SW480 (cell line): ENCODE measurements at places on chromosomes 1 and 21.

GRCh38 chr1:157399343-157399983, 152.9 kb downstream of the FCRL5 start:
- DNase-seq, result no peak

- no peak for DNase-seq
These were observed 3.5 kb upstream of the COA6 start for GRCh38 chr1:234369784-234370183.

- no peak for DNase-seq
These were observed 17.4 kb downstream of the TNFRSF1B start for GRCh38 chr1:12184008-12184681.

- no peak for DNase-seq
These were observed 17.1 kb downstream of the RPAP2 start for GRCh38 chr1:92315766-92316599.

GRCh38 chr1:177411381-177411780, 240.6 kb downstream of the BRINP2 start:
- no peak for DNase-seq

GRCh38 chr1:38667626-38668025, 191.9 kb downstream of the RRAGC start:
- no peak for DNase-seq

GRCh38 chr1:186325239-186325638, 49.8 kb downstream of the TPR start:
- peak; percentile 6 for DNase-seq

GRCh38 chr21:8992731-8993174, 1528.6 kb upstream of the TPTE start:
- DNase-seq, result peak; percentile 94

DNA sequence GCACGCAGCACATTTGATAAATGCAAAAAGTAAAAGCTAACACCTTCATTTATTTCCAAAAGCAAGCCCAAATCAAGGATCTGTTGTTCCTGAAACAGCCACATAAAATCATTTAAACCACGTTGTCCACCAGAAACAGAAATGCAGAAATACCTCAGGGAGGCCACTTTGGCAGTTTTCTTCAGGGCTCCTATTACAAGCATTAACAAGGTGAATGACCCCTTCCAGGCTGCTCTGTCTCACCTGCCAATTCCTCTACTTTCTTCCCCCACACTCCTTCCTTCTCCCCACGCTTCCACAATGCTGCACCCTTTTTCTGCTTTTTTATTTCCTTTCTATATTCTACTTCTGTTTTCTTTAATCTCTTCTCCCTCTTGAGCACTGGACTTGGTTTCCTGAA, 55.0 kb upstream of the PTGFRN start:
- DNase-seq, result no peak

DNA sequence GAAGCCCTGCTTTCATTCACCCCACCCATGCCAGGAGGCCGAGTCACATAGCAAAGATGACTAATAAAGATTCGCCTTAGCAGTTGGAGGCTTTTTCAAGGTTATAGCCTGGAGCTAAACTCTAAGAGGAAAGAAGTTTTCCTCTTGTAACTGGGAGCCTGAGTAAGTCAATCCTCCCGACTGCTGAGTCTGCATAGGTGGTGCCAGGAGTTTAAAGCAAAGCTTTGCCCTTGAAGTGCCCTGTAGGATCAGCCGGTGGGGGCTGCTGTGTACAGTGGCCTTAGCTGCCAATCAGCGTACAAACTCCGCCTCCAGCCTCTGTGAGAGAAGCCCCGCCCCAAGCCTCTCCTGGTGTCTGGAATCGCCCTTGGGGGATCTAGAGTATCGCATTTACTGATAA, 147.5 kb upstream of the SPATA6 start:
- peak; percentile 2 for DNase-seq

- DNase-seq, result peak; percentile 46
These were observed 9.2 kb upstream of the TTC22 start for GRCh38 chr1:54810153-54810942.

GRCh38 chr1:61523893-61524605, 200.9 kb downstream of the TM2D1 start:
- no peak for DNase-seq

- DNase-seq, result no peak
These were observed 79.3 kb upstream of the DSCAM start for GRCh38 chr21:40926238-40926637.

DNA sequence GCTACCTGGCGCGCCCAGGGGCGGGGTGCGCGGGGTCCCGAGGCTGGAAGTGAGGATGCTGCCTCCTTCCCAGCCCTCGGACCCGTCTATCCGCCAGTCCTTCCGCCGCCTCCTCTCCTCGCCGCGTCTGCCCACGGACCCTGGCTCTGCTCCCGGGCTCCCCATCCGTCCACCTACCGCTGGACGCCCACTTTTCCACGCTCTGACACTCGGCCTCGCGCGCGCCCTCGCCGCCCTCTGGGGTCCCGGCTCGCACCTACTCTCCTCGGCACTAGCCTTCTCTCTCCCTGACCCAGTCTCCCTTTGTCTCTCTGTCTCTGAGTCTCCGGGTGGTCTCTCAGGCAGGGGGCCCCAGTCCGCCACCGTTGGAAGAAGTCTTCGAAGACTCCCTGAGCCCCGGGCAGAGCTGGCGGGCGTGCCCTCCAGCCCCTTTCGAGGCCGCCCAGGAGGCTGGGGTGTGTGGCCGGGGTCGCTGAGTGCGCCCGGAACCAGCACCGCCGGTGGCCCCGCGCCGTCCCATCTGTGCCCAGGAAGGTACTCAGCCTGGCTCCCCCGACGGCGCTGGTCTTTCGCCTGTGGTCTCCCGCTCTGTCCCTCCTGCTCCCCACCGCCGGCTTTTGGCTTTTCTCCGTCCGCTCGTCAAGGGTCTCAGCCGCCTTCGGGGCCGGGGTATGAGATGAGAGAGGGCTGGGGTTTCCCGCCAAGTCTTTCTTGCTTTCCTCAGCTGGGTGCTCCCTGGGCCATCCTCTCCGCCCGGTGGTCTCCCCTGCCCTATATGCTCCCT, 610 bp downstream of the DRAXIN start:
- DNase-seq, result no peak

DNA sequence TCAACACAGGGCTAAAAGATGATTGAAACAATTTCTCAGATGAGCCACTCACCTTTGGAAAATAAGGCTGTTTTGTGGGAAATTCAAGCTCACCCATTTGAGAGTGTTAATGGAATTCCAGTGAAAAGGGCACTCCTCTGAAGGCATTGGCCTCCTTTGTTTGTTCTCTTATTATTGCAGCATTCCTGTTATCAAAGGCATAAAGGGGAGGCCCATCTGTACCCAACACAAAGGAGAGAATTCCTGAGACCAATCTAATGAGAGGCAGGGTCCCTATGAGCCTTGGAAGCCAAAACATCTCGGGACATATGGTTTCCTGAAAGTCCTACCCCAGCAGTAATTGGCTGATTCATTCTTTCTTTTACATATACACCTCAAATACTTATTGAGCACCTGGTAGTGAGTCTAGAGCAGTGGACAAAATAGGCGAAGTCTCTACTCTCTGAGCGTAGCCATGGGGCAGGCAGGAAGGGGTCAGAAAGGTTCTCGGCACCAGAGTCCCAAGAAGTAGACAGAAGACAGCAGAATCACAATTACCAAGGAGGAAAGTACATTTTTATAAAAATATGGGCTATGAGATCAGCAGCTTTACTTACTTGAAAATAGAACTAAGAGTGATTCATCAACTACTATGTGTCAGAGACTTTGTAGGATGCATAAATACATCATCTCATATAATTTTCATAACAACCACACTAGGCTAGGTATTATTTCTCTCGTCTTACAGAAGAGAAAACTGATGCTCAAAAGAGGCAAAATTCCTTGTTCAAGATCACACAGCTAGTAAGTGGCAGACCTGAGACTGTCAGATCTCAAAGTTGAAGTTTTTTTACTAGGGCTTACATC, 218.7 kb downstream of the DAB1 start:
- DNase-seq, result no peak

- no peak for DNase-seq
These were observed 373.9 kb downstream of the VAV3 start for GRCh38 chr1:107590900-107591622.

- no peak for DNase-seq
These were observed 2.6 kb downstream of the CTSE start for GRCh38 chr1:206021008-206021625.

DNA sequence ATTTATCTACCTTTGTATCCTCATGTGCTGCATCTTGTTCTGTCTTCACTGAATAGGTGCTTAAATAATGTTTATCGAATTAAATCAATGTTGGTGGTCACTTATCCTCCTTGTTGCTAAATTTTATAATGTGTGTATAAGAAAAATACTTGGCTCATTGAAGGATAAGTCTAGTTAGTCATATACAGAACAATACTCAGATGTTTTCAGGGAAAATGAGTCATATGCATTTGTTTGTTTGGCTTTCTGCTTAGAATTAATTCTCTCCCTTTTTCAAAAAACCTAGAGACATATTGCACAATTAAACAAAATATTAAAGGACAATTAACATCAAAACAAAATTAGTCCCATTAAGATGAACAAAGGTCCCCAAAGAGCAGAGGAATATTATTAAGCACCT, 89.0 kb downstream of the UBE2U start:
- DNase-seq, result no peak

- DNase-seq, result no peak
These were observed 43.7 kb downstream of the ADARB1 start for GRCh38 chr21:45118099-45118498.

DNA sequence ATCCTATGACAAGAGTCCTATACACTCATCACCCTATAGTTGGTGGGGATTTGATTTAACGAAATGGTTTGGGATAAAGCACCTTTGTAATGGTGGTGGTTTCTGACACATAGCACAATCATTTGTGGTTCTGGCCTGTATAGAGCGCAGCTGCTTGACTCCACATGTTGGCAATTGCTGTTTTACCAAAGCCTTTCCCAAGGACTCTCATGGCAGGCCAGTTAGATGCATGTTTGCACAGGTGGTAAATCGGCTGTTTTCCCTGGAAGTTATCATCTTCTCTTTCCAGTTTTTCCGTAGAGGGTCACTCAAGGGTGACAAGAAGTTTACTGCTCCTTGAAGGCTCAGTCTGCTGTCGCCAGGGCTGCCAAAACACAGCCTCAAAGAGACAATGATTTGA, 17.1 kb upstream of the XPR1 start:
- peak; percentile 6 for DNase-seq

GRCh38 chr1:104092698-104093097, 343.0 kb downstream of the AMY1C start:
- no peak for DNase-seq

- DNase-seq, result no peak
These were observed 53.4 kb downstream of the RPS6KA1 start for GRCh38 chr1:26582836-26583460.

DNA sequence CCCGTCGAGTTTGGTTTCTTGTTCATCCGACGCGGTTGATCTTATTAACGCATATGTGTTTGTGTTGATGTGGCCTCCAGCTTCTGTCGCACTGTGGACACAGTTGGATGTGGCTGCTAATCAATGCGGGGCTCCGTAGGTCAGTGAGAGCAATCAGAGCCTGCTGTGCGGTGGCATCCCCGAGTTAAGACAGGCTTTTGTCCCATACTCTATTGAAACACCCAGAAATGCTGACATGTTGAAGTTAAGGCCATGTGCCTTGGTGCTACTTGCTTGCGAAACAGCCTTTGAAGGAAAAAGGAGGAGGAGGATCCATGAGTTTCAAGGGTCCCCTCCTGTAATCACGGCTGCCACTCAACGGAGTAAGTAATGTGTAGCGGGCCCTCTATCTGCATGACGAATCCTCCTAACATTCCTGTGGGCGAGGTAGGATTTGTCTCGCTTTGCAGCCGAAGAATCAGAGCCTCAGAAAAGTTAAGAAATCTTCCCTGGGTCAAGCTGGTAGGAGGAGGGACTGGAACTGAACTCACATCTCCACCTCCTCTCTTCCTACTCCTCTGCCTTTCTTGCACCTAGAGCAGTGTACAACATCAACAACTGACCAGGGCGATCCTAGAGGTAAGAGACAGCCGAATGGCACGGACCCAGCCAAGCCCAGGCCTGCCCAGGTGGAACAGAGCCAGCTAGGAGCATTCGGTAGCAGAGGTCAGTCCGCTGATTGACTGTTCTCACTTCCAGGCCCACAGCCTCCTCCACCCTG, 19.5 kb downstream of the PDE9A start:
- DNase-seq, result peak; percentile 59

DNA sequence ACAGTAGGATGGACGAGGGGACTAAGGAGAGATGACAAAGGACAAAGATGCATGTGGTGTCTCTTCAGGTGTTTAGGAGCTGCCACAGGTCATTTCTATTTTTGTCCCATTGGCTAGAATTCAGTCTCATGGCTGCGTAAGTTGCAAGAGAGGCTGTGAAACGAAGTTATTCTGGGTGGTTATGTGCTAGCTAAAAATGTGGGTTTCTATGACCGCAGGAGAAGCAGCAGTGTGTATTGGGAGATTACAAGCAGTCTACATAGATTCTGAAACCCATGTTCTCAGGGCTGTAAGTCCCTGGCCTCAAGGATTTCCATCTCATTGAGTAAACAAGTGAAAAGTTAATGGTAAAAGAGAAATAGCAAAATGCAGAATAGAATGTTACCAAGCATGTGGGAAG, 110.7 kb downstream of the SPATA46 start:
- no peak for DNase-seq

DNA sequence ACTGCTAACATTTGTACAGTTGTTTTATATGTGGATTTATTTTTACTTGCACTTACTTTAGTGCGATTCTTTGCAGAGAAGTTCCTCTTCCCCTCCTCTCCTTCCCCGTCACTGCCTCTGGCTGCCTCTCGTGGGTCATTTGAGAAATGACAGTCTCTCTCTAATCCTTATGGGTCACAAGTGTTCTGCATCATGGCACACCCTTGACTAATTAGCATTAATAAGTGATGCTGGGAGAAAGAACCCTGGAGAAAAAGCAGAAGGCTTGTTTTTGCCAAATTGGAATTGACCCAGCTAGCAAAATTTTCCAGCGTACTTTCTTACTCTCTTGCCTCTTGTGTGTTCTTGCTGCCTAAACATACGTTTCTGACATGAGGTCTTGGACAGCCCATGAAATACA, 301.2 kb downstream of the DUSP10 start:
- DNase-seq, result no peak

GRCh38 chr21:21039624-21040170, 41.5 kb downstream of the NCAM2 start:
- no peak for DNase-seq

GRCh38 chr1:27856561-27857343, 15.6 kb upstream of the THEMIS2 start:
- DNase-seq, result no peak

- peak; percentile 62 for DNase-seq
These were observed 108.3 kb upstream of the USH2A start for GRCh38 chr1:216531263-216532239.

- DNase-seq, result no peak
These were observed 215.0 kb downstream of the DAB1 start for GRCh38 chr1:57208741-57209302.

DNA sequence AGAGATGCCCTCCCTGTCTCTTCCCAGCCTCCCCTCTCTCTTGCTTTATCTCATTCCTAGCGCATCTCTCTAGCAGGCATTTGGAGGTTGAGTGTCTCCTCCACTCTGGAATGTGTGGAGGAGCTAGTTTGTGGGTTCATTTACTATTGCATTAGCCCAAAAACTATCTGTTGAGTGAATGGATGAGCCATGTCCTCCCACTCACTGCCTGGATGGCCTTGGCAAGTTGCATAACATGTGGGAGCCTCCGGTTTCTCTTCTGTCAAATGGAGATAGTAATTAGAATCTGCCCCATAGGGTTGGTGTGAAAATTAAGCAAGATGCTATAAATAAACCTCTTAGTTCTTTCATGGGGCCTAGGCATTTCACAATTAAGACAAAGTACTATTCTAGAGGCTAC, 181.8 kb downstream of the KAZN start:
- DNase-seq, result no peak
